Stimulated activated CD8-positive, alpha-beta memory T cell treated with anti-CD3 and anti-CD28 coated beads, Interleukin-15, amount 100 ng/mL, for 48 hours (primary cell): ENCODE measurements at places on chromosomes 5 and 9.

DNA sequence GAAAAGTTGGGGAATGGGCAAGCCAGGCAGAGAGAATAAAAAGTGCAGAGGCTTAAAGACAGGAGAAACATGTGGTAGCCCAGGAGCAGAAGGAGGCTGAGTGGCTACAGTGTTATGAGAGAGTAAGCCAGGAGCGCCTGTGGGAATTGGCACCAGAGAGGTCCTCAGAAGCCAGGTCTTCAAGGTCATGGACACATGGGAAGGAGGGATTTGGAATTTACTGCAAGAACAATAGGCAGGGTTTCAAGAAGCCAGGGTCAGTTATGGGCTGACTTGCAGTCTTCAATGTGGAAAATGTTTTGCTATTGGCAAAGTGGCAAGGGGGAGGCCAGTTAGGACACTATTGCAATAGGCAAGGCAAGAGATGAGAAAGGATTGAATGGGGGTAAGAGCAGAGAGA lies 29.3 kb downstream of the ERAP1 start:
- DNase-seq = no peak

DNA sequence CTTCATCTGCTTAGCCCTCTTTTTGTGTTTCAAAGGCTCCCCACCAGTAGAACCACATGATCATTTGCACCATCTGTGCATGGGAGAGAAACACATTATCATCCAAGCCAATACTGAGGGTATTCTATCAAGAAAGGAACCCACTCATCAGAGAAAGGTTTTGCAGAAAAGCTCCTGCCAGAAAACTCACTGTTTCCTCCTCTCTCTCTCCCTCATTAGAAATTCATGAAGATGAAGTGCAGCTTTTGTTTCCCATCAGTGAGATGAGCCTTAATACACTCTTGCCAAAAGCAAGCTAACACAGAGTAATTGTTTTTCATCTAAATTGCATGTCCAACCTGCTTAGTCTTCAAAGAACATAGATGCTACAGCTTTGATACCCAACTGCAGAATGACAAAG lies 142.4 kb upstream of the GRAMD2B start:
- no peak for DNase-seq

- no peak for DNase-seq
These were observed 208.4 kb downstream of the PDE4D start for GRCh38 chr5:59685191-59685530.

- DNase-seq = no peak
These were observed 388.5 kb downstream of the CAAP1 start for GRCh38 chr9:26504057-26504456.

- DNase-seq = no peak
These were observed 70.6 kb downstream of the ACTBL2 start for GRCh38 chr5:57411982-57412381.
